Amygdala (tissue), 56 donors: ENCODE measurements at places on chromosomes 16 and 17.

DNA sequence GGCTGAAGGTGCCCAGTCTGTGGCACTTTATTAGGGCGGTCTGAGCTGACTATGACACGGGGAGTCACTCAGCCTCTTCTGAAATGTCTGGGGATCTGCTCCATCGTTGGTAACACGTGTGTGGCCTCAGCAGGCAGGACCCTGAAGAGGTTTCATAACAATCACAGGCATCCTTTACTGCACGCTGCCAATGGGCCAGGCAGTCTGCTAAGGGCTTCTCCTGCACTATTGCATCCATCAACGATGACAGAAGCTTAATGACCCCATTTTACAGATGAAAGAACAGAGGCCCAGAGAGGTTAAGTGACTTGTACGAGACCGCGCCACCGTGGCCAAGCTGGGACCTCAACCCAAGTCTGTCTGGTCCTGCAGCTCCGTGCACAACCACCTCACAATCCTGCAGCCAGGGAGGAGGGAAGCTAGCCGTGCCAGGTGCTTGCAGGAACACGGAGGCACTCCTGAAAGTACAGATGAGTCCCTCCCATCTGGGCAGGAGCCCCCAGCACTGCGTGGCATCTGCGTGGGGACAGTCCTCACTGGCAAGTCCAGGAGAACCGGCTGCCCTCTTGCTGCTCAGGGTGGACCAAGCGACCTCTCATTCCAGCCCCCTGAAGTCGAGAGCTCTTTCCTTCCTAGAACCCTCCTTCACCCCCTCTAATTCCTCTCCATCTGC is 40.0 kb downstream of the RPH3AL start:
- no peak for DNase-seq

DNA sequence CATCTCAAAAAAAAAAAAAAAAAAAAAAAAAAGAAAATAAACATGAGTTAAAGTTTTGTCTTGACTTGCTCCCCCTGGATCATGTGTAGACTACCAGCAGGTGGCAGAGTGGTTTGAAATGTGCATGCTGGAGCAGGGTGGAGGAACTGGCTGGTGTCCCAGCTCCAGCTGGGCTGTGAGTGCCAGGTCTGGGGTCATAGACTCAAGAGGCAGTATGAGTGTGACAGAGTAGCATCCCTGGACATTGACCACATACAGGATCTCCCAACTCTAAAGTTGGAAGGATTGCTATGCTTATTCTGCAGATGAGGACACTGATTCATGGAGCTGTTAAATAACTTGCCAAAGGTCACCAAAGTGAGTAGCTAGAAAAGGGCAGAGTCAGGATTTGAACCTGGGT is 198.0 kb upstream of the MPHOSPH6 start:
- DNase-seq, result peak; percentile 66

- DNase-seq, result no peak
Observed at GRCh38 chr17:34075076-34075475, 180.0 kb upstream of the CCL2 start.

DNA sequence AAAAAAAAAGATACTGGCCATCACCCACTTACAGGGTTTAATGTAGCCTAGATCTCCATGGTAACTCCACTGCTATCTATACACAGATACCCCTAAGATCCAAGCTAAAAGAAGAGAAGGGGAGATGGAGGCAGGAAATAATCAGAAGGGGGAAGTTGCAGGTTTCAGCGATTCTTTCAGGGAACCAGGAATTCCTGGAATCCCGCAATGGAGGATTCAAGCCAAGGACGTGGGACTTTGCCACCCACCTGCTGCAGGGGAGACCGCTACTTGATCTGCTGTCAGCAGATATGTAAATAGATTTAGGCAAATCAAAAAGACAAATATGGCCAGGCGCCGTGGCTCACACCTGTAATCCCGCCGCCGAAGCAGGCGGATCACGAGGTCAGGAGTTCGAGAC is 121.1 kb downstream of the AIPL1 start:
- no peak for DNase-seq

- no peak for DNase-seq
Observed at GRCh38 chr16:49563666-49564065, 190.1 kb downstream of the C16orf78 start.

- DNase-seq, result no peak
Observed at GRCh38 chr17:10050597-10051101, 145.6 kb upstream of the RCVRN start.

GRCh38 chr16:84854759-84855158 is 35.0 kb downstream of the CRISPLD2 start:
- DNase-seq, result no peak

DNA sequence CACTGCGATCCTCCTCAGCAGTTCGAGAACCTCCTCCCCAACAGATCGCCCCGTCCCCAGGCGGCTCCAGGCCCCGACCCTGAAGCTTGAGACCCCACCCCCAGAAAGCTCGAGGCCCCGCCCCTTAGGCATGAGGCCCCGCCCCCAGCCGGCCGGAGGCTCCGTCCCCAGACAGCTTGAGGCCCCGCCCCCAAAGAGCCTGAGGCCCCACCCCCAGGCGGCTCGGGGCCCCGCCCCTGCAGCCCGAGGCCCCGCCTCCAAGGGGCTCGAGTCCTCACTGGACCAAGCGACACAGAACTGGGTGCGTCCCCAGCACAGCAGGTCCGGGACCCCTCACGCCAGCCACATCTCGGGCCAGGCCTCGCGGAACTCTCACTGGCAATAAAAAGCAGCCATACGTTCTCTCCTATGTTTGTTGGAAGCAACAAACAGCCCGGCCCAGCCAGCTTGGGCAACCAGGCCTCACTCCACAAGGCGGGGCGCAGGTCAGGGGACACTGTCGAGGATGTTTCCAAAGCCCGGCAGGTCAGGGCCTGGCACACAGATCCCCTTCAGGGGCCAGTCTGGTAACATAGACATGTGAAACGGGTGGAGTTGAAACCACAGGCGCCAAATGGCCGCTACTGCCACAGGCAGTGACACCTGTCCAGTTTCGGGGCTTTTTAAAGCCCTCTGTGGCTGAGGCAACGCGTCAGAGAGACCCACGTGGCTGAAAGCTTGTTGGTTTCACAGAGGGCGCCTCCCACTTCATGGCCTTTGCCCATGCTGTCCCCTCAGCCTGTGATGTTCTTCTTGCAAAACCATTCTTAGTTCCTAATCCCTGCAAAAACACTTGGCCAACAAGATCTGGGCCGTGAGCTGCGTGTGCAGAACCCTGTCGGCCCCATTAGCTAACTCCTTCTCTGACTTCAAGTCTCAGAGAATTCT is 224.2 kb downstream of the PARN start:
- DNase-seq, result no peak

GRCh38 chr17:2034157-2034556 is 4.2 kb downstream of the DPH1 start:
- no peak for DNase-seq

GRCh38 chr17:17440938-17441675 is 35.7 kb upstream of the MED9 start:
- DNase-seq, result no peak

- DNase-seq, result no peak
Observed at GRCh38 chr16:79067600-79067999, 532.9 kb downstream of the MAF start.

GRCh38 chr17:29749045-29749825 is 126.5 kb upstream of the CORO6 start:
- no peak for DNase-seq

DNA sequence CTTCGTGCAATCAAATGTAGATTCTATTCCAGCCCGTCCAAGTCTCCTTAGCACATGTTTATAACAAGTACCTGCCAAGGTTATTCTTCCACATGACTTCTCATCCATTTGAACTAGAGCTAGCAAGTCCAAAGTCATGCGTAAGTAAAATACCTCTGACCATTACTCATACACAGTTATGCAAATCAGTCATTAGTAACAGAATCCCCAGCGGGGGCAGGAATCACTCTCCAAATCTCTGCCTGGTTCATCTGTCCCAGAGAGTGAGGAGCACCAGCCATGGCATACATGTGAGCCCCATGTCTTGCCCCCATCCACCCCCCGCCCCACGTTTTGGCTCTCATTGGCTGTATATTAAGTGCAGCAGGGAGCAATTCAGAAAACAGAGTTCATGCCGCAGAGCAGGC is 27.7 kb downstream of the SRL start:
- DNase-seq, result no peak

DNA sequence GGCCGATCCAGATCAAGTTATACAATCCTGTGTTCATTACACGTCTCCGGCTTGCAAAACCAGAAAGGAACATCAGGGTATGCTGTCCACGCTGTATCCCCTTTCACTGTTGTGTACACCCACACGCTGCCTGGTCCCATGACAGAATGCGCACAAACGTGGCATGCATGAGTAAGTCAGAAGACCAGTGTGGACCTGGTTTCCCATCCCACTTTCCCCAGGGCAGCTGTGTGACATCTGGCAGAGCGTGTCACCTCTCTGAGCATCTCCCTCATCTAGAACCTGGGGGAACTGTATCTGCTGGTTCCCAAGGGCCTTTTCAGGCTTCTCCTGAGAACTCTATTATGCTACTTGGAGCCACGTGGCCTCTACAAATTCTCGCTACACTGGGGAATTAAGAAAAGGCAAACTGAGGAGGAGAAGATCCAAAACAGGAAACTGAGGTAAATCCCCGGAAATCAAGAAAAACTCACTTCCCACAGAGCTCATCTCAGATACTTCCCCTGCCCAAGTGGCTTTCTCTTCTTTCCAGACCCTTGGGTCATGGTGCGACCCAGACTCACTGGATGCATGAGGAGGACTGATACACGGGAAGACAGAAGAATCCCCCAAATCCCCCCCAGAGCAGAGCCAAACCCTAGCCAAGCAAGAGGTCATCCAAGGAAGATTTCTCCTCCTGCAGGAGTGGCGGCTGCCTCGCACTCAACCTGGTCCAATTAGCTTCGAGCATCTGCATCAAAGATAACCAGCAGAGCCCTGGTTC is 139.3 kb downstream of the GAS7 start:
- DNase-seq, result no peak

GRCh38 chr17:67171560-67171959 is 73.4 kb downstream of the HELZ start:
- no peak for DNase-seq

DNA sequence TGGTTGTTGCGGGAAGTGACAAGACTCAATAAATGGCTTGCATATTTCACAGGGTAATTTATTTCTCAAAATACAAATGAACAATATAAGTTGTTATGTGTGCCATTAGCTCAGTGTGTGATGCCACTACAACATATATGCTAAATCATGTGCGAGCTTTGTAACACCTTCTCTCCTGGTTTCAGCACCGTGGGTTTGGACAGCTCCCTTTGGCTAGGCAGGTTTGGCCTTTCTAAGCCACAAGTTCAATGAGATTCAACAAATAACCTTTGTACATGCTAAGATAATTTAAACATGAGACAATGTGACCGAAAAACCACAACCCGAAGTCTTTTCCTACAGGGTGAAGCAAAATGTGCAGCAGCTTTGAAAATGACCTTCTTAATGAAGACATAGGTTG is 563.9 kb downstream of the TMEM114 start:
- DNase-seq, result no peak

DNA sequence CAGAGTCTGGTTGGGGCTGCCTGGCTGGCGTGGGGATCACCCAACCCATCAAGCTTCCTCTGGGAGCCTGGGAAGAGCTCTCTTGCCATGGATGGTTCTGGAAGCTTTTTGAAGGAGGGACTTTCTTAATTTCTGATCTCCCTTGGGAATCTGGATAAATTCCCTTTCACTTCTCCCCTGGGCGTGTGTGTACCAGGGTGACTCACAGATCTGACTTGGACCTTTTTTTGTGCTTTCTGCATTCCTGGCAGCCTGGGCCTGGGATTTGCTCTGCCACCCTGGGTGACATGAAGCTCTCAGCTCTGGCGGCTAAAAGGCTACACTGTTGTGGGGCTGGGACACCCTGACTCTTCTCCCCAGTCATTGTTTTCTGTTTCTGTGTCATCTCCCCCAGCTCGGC is 70.1 kb downstream of the ABCC1 start:
- DNase-seq, result no peak

DNA sequence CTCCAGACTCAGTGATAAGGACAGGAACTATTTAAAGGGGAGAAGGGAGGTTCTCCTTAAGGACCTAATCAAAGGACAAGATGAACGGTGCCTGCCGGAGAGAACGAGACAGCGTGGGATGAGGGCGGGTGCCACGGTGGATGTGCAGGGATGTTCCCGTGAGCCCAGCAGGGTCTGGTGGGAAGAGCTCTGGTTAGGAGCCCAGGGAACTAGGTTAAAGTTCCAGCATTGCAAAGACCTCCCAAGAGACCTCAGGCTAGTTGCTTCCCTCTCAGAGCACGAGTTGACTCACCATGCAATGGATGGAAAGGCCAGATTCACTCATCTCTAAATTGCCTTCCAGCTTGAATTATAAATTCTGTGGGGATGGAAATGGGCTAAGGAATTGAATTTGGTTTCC is 14.7 kb downstream of the CCR7 start:
- DNase-seq, result no peak

GRCh38 chr16:54482892-54483574 is 196.4 kb upstream of the IRX3 start:
- DNase-seq, result no peak

- DNase-seq, result no peak
Observed at GRCh38 chr17:19309701-19310100, 52.8 kb downstream of the B9D1 start.

- DNase-seq, result no peak
Observed at GRCh38 chr17:77151186-77151585, 10.4 kb downstream of the SEC14L1 start.

DNA sequence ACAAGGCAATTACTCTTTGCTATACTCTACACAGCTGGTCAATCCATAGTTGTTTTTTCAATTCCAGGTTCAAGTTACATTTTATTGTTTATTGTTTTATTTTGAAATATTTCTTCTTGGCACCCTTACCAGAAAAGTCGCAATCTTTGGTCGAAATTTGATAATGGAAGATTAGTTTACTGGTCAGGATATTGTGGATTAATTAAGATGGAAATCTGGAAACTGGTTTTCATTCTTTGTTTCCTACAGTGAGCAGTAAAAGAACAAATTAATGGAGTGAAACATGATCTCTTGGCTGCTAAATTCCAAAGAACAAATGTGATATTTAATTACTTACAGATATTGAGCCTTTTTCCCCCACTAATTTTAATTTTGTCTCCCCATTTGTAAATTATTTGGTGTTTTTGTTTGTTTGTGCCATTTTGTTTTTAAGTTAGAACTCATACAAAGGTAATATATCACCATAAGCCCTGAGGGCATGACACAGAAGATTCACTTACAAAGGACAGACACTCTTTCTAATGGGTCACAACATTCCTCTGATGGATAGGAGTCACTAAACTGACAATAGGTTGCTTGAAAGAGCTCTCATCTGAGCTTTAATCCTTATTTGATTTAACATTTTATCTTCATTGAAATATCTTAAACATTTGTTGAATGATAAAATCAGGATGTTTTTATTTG is 700.2 kb downstream of the KCNJ2 start:
- DNase-seq, result no peak

DNA sequence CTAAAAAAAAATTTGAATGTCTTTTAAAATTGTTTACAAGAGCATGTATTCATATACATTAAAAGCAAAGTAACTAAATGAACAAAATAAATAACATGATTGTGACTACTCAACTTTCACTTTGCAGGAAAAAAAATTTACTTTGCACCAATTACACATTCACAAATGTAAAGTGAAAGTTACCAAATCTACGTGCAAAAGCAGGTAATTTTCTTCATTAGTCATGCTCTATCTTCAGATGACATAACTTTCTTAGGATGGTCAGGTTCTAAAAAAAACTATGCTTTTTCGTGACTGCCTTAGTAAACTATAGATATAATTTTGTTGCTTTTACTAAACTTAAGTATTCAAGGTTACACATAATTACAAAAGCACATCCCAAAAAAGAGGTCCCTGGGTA is 17.0 kb upstream of the ABCA10 start:
- DNase-seq, result no peak

- no peak for DNase-seq
Observed at GRCh38 chr17:28573521-28573920, 2.2 kb upstream of the PIGS start.

- DNase-seq, result no peak
Observed at GRCh38 chr17:71802663-71803062, 318.2 kb upstream of the SOX9 start.
